Esophagus squamous epithelium (tissue), 5 donors: ENCODE measurements at places on chromosomes 1 and 21.

GRCh38 chr21:43588957-43589356 is 70.3 kb downstream of the HSF2BP start:
- DNase-seq: no peak

DNA sequence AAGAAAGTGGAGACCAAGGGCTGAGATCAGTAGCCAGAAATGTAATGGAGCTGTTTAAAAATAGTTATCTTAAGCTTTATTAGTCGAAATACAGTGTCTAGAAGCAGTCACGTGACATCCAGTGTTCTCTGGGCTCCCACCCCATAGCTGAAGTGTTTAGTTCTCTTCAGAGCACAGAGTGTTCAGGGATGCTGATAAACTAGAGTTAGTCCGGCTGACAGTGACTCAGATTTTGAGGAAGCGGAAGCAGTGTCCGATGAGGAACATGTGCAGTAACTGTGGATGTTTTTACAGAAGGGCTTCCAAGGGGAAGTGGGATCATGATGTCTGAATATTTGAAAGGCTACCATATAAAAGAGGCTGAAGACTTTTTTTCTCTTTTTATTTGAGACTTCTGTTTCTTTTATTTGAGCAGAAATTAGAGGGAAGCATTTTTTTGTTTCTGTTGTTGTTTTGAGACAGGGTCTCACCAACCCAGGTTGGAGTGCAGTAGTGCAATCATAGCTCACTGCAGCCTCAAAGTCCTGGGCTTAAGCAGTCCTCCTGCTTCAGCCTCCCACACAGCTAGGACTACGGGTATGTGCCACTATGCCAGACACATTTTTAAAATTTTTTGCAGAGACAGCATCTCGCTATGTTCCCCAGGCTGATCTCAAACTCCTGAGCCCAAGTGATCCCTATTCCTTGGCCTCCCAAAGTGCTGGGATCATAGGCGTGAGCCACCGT is 124.2 kb downstream of the GALNT2 start:
- no peak for DNase-seq

DNA sequence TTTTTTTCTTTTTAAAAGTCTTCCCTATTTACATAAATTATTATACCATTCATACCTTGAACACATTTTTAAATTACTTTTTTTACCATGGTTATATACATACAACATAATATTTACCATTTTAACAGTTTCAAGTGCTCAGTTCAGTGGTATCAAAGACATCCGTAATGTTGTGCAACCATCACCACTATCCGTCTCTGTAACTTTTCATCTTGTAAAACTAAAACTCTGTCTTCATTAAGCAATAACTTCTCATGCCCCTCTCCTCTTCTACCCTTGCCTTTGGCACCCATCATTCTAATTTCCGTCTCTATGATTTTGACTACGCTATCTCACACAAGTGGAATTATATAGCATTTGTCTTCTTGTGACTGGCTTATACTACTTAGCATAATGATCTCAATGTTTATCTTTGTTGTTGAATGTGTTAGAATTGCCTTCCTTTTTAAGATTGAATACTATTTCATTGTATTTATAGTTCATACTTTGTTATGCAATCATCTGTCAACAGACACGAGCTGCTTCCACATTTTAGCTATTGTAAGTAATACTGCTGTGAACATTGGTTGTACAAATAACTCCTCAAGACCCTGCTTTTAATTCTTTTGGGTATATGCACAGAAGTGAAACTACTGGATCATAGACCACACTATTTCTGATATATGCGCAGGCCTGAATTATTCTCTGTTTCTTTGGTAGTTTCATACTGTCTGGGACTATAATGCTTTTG is 689.5 kb upstream of the NCAM2 start:
- DNase-seq: no peak

- DNase-seq: no peak
These were observed 207.5 kb upstream of the NEGR1 start for GRCh38 chr1:72489801-72490200.

GRCh38 chr1:76287917-76288316 is 213.4 kb downstream of the ST6GALNAC3 start:
- no peak for DNase-seq

GRCh38 chr1:20837554-20838192 is 50.6 kb upstream of the HP1BP3 start:
- DNase-seq: no peak

DNA sequence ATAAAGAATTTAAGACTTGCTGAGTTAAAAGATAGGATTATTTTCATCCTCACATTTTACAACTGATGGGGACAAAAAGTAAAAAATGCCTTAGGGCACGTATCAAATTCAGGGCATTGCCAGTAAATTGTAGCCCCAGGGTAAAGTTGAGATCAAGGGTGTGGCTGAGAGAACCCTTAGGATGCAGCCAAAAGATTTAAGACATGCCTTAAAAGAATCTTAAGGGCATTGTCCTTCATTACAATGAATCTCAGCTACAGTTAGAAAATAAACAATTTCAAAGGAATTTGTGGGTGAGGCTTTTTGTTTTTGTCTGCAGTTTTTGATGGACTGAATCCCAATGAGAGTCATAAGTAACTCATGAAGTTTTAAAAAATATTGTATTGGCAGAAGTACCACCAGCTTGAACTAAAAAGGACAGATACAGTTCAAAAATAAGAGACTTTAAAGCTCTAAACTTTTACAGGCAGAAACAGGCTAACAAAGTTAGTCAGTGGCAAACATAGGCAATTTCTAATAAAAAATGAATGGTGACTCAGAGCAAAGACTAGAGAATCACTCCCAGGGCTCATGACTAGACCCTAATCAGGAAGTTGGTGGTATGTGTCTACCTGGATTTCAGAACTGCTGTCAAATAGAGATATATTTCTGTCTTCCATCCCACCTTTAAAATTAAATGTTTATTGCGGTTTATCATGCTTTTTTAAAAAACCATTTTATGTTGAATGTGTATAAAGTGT is 165.1 kb upstream of the SNX7 start:
- no peak for DNase-seq

GRCh38 chr1:224061436-224061835 is 52.5 kb upstream of the FBXO28 start:
- no peak for DNase-seq

DNA sequence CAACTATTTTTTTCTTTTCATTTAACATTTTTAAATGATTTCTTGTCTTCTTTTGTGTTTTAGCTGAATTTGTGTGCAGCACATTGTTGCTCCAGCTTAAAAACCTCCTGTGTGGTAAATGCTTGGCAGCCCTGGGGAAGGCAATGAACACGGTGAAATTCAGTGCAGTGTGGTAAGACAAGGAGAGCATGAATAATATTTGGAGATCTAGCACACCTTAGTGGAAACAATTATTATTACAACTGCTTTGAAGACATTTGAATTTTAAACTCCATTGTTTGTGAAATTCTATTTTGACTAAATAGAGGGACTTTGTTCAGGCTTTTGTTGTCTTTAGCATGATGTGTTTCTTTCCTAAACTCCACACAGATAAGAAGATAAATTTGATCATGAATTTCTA is 242.6 kb upstream of the CXADR start:
- DNase-seq: no peak

- no peak for DNase-seq
These were observed 8.0 kb upstream of the PLCH2 start for GRCh38 chr1:2468041-2468472.

DNA sequence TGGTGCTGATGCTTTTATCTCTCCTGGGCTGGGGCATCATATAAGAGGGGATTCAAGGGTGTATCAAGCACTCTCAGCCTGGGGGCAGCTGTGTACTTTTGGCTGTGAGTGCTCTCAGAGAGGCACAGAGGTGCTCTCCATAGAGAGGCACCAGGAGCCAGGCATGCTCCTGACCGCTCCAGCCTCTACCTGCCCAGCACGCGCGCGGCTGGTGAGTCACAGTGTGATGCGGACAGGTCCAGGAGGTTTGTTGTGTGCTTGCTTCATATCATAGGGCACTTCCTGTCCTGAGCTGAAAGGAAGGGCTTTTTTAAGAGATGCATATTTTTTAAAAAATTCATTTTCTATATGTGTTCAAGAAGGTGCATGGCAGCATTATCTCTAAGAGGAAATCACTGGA is 93.6 kb upstream of the BCAR3 start:
- DNase-seq: no peak

GRCh38 chr1:218983848-218984247 is 189.8 kb upstream of the LYPLAL1 start:
- no peak for DNase-seq

DNA sequence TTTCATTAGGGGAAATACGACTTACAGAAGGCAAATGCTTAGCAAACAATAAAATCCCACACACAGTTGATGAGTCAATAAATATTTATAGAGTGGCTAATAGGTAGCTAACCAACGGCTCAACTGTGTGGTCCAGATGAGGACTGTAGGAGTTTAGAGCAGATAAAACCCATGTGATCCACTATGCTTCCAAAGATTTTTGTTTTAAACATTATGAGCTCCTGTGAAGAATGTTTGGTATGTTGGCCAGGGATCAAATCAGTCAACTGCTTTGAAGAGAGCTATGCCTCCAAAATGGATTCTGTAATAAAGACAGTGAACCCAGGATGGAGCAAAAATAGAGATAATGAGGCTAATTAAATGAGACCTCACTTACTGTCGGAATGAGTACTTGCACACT is 72.3 kb upstream of the COL11A1 start:
- no peak for DNase-seq

DNA sequence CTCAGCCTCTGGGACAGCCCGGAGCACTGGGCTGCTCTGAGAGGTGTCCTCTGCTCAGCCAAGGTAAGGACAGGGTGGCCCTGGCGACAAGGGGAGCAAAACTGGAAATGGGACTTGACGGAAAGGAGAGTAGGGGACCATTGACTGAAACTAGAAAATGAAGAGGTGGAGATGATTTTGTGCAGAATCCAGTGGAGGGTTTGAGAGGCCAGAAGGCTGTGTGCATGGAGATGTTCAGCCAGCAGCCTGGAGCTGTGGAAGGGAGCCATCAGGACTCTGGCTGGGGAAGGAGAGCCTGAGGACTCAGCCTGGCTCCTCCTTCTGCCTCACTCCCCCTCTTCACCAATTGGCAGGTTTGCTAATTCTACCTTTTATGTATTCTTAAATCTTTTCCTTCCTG is 114.2 kb downstream of the EDEM3 start:
- no peak for DNase-seq

DNA sequence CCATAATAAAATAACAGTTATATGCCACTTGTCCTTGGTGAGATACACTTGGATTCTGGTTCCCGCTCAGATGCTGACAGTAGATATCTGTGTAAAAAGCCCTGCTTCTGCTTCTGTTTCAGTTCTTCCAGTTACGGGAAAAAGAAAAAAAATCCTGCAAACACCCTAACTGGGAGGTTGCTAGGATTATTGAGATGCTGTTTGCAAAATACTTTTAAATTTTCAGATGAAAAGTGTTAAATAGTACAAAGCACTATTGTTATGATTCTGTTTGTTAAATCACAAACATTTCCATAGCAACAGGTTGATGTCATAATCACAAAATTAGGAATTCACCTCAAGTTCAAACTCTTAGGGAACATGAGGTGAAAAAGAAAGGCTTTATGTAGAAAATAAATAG is 232.3 kb downstream of the HMCN1 start:
- no peak for DNase-seq

- DNase-seq: no peak
These were observed 24.2 kb downstream of the OLFML3 start for GRCh38 chr1:114003431-114003830.

DNA sequence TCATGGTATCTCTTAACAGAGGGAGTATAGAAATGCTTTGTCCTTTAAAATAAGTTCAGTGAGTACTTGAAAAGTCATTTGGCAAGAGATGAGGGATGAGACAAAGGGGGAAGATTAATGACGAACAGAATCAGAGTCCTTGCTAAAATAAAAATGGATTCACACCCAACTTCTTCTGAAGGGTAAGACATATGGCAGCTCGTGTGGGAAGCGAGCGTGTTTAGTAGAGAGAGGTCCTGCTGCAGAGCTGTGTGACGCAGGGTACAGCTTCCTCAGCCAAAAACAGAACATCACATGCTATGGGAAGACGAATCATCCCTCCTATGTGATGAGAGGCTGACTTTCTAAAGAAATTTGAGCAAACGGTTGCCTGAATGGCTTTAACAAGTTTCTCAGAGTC is 158.5 kb upstream of the LMO4 start:
- no peak for DNase-seq

DNA sequence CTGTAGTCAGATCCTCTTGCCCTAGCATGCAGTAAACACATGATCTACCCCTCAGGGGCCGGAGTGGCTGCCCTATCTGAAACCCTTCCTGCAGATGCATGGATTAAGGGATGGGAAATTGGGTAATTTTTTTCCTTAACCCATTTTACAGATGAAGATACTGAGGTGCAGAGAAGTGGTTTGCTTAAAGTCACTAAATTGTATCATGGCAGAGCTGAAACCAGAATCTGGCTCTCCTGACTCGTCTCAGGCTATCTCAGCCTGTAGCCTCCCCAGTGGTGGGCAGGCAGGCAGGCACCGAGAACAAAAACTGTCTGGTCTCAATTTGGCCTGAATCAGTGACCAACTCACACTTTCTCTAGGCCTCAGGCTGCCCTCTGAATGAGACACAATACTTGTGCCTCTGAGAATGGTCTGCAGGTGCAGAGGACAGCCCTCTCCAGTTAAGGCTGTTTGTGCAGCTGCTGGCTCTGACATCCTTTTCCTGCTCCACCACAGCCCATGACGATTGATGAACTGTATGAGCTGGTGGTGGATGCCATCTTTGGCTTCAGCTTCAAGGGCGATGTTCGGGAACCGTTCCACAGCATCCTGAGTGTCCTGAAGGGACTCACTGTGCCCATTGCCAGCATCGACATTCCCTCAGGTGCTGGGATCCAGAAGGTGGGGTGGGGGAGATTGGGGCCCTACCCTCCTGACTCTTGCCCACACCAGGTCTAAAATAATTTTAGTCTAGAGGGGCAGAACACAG is 1.5 kb downstream of the NAXE start:
- DNase-seq: no peak

DNA sequence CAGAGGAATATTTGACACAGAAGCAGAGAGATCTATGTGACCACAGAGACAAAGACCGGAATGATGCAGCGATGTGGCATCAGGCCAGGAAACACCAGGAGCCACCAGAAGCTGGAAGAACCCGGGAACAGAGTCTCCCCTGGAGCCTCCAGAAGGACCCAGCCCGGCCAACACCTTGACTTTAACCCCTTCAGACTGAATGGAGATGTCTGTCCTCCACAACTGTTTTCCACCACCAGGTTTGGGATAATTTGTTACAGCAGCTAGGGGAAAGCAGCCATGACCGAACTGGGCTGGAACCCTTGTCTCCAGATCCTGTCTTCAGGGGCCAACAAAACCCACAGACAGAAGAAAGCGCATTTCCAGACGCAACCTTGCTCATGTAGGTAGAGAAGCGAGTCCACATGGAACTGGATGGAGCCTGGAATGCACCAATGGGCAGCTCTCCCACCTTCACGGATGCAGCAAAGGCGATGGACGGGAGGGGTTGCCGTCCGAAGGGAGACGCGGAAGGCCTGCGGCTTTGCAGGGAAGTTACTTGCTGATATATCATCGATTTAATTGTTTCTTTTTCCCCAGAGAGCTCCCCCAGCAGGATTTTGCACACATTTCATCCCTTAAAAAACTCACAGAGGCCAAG is 396.6 kb downstream of the NPHP4 start:
- no peak for DNase-seq

GRCh38 chr1:32200226-32201010 is at the start of gene CCDC28B:
Gene CCDC28B (plus strand): TSS chr1:32200595. CDS start chr1:32201936, 1,341 bp downstream.
- DNase-seq: no peak
